Activated naive CD4-positive, alpha-beta T cell treated with Interleukin-2 at 50 U/mL for 16 hours (primary cell): ENCODE measurements at places on chromosomes 11 and 22.

- no peak for DNase-seq
Measured at GRCh38 chr11:57763568-57763967, 2.0 kb downstream of the CTNND1 start.

DNA sequence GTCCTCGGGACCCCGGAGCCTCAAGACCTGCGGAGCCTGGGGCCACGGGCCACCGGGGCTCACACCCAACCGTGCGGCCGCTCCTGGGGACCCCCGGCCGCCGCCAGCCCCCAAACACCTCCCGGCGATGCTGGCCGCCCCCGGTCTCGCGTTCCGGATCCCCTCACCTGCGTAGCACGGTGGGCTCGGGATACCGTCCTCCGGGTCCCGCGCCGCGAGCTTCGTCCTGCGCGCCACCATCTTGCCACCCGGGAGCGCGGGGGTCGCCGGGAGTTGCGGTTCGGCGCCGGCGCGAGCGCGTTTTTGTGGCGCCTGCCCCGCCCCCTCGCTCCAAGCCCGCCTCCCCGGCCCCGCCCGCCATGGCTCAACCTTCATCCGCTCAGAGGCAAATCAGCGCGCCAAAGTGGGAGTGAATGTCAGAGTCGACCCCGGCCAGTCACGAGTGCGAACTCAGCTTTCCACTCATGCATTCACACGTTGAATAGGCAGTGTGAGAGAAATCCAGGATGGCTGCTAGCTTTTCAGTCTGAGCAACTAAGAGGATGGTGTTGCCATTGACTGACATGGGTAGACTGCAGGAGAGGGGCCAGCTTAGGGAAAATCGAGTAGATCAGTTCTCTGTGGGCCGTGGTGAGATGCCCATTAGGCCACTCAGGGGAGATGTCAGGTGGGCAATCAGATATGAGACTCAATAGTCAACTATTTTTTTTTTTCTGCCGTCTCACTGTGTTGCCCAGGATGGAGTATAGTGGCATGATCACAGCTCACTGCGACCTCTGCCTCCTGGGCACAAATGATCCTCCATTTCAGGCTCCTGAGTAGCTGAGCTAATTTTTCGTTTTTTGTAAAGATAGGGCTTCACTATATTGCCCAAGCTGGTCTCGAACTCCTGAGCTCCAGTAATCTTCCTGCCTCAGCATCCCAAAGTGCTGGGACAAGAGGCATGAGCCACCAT, 28.3 kb downstream of the SERHL2 start:
- DNase-seq = peak; percentile 86

- DNase-seq = no peak
Measured at GRCh38 chr22:44363980-44364750, 51.4 kb upstream of the SHISAL1 start.

DNA sequence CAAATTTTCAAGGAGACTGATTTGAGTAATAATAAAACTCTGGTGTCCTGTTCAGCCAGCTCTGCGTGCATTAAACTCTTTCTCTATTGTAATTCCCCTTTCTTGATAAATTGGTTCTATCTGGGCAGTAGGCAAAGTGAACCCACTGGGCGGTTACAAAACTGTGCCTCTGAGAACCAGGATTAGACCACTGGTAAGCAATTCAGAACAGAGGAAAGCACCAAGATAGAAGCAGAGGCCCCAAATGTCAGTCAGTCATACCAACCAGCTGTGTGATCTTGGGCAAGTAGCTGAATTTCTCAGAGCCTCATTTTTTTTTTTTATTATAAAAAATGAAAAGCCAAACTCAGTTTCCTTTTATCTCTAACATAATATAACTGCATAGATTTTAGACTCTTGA, 54.9 kb downstream of the TRIM44 start:
- no peak for DNase-seq

DNA sequence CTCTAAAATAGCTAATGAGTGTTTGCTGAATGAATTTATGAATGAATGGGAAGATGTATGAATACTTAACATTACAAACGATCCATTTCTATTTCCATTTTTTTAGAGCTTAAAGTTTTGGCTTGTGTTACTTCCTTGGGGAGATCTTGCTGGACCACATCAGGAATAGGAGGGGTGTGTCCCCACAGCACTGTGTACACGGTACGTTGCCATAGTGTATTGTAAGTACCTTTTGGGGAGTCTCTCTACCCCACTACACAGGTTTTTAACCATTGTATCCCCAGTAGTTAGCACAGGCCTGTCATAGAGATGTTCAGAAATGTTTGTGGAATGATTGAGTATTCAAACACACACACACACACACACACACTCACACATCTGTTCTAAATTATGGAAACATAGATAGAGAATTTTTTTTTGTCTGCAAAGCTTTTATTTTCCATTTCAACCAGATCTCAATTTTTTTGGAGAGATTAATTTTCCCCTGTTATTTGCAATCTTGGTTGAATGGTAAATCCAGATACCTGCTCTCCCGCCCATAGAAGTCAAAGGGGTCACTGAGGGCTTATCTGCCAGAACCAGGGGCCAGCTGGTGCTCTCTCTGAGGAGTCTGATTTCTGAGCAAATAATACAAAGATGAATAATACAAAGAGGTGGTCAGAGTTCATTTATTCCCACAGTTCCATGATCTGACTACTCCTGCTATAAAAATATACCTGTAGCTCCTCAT, 471.0 kb downstream of the INSC start:
- DNase-seq = no peak

DNA sequence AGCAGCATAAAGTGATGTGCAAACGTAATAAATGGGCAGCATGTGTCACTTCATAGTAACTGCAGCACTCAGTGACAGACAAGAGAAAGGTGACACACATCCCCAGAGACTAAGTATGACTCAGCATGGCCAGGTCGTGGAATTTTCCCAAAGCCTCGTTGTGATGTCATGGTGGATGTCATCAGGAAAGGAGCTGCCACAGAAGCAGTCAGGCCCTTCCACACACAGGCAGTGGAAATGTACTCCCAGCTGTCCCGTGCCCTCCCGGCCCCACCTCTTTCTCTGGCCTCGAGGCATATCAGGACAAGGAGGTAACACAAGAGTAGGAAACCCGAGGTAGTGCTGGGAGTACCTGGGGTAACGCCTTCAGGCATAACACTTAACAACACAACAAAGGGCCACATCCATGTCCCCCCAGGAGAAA, 8.1 kb downstream of the PC start:
- peak; percentile 19 for DNase-seq

DNA sequence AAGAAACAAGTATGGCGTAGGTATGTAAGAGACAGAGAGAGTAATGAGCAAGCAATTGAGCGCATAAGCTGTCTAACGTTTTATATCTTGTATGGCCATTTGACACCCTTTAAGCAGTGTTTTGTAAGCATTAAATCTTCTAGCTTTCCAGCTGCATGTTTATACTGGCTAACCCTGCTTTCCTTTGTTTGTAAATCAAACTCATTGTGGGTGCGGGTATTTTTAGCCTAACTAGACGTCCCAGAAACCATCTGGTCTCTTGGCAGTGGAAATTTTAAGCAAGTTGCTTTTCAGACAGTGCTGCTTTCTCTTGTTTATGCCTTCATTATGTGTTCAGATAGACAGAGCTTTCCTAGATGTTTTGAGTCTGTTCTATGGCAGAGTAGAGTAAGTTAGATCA, 73.5 kb downstream of the RNF169 start:
- no peak for DNase-seq

DNA sequence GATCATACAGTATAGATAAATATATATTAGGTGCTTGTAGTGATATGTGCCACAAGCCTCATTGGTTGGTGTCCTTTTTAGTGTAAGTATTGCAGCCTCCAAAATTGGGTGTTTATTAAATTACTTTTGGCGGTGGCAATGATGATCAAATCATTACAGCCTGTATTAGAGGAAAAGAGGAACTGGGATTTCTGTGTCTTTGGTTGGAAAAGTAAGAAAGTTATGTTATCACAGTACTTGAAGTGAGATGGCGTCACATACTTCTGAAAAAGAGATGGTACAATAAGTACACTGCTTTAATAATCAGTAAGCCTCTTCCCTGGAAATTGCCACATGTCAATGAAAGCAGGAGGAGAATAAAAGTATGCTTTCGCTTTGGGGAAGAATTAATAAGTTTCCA, 523 bp upstream of the MPZL3 start:
- no peak for DNase-seq

DNA sequence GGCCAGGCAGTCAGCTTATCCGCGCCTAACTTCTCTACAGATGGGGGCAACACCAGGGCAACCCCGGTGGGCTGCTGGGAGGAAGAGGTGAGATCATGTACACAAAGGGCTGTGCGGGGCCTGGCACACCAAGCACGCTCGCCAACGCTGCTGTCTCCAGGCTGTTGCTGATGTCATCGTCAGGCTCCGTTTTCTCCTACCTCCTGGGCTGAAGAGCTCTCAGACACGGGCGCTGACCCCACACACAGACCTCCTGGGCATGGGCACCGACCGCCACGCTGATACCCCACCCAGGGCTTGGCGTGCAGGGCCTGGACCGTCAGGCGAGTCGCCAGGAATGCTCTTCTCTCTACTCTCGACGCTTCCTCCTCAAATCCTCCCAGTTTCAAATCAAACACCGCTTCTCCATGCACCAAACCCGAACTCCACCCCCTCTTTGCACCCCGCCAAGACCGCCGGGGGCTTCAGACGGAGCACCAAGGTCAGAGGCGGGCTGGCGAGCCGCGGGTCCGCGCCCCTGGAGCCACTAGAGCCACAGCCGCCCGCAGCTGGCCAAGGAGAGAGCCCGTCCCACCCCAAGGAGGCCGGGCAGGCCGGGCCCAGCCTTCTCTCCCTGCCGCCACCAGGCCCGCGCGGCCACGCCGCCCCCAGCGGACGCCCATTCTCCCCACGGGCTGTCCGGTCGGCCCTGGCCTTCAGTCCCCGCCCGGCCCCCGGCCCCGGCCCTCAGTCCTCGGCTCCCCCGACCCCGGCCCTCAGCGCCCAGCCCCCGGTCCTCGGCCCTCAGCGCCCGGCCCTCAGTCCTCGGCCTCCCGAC, 772 bp downstream of the SBF1 start:
- DNase-seq = peak; percentile 49

DNA sequence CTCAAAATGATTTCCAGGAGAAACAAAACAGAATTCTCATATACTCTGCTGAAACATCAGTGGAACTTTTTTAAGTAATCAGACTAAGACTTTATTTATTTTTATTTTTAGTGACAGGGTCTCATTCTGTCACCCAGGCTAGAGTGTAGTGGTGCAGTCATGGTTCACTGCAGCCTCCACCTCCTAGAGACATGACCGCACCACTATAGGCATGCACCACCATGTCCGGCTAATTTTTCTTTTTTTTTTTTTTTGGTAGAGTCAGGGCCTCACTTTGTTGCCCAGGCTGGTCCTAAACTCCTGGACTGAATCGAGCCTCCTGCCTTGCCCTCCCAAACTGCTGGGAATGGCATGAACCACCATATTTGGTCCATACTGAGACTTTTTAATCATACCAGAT, 42.9 kb downstream of the PRDM10 start:
- DNase-seq = no peak

- no peak for DNase-seq
Measured at GRCh38 chr11:102293873-102294601, 23.2 kb upstream of the BIRC3 start.

GRCh38 chr22:29205252-29205593, 473 bp upstream of the EMID1 start:
- DNase-seq = no peak

- DNase-seq = no peak
Measured at GRCh38 chr11:105823495-105824033, 198.5 kb downstream of the MSANTD4 start.

- DNase-seq = no peak
Measured at GRCh38 chr11:17578296-17578695, 31.2 kb downstream of the OTOG start.

- DNase-seq = no peak
Measured at GRCh38 chr11:22169833-22170232, 23.1 kb upstream of the ANO5 start.
